AG04449 (cell line): ENCODE measurements at places on chromosomes 2 and 18.
A peak's percentile ranks its signal among the peaks of the same experiment; 100 is the strongest.

- DNase-seq, result no peak
Observed at GRCh38 chr2:1826226-1826905, 82.1 kb upstream of the PXDN start.

- no peak for DNase-seq
Observed at GRCh38 chr2:127079358-127079920, 27.5 kb downstream of the BIN1 start.

GRCh38 chr2:237754182-237754581 lies 44.4 kb upstream of the RBM44 start:
- no peak for DNase-seq

DNA sequence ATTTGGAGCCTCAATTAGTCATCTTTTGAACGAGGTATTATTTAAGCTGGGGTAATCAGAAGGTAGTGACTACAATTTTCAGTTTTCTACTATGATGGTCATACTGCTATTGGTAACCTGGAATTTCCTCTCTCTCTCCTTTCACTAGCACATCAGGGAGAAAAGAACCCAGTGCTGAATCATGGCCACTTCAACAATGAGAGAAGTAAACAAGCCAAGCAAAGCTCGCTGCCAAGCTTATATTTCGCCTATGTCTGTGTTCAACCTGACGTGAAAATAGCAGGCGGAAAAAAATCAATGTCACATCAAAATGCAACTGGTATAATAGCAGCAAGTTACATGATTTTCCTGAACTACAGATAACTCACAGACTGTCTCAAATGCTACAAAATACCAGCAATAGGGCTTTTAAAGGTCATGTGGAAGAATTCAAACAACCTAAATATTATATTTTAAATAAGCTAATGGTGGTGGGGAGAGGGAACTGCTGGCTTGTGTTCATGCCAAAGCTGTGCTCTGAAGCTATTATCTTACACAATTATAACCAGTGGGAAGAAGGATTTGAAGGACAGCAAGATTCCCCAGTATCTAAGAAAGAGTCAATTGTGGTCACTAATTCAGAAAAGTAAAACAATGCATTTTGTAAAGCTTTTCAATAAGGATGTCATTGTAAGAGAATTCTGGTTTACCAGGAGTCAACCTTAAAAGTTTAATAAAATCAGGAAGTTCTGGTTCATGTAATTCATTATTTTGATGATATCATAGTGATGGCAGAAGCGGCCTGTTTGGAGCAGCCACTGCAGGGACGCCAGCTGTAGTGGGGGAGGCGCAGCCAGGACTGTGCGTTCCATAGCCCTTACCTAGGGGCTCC lies 38.0 kb downstream of the RNF152 start:
- no peak for DNase-seq

DNA sequence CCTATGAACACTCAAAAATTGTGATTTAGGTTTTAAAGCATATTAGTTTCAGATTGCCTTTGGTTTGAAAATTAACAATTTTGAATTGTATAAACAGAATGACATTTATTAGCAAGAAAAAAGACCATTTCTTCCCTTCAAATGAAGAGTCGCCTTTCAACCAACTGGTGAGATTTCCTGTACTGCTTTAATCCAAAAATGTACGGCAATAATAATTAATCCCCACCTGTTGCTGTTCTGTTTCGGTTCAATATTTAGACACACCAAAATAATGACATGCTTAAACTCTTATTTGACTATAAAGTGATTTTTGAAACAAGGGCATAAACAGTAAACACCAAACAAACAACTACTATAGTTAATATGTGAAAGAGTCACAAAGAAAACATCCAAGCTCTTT lies 39.6 kb downstream of the CHN1 start:
- no peak for DNase-seq

GRCh38 chr2:182018218-182018617 lies 32.6 kb downstream of the PPP1R1C start:
- DNase-seq, result peak; percentile 23

DNA sequence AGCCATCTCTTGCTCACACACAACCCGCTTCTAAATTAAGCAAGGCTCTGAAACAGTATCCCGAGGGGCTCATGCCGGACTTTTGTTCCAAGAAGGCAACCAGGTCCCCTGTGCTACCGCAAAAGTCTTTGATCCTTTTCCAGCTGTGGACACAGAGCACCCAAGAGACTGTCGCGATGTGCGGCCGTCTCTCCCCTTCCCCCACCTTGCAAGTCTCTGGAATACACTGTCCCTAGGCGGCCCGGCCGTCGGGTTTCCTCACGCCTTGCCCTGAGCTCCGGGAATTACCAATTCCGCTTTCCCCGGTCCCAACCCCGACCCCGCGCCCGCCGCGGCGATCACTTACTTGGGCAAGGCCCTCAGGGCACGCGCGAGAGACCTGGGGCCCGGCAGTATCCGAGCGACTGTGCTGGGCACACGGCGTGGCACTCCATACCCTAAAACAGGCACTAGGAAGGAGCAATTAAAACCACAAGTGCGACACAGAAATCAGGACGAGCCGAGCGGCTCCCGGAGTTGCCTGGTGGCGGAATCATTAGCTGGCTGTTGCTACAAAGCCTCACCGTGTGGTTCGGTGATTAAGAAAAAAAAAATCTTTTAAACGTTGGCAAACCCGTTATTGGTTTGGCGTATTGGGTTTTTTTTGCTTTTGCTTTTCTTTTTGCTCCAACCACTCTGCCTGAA lies 2.2 kb upstream of the DLX1 start:
- DNase-seq, result no peak

DNA sequence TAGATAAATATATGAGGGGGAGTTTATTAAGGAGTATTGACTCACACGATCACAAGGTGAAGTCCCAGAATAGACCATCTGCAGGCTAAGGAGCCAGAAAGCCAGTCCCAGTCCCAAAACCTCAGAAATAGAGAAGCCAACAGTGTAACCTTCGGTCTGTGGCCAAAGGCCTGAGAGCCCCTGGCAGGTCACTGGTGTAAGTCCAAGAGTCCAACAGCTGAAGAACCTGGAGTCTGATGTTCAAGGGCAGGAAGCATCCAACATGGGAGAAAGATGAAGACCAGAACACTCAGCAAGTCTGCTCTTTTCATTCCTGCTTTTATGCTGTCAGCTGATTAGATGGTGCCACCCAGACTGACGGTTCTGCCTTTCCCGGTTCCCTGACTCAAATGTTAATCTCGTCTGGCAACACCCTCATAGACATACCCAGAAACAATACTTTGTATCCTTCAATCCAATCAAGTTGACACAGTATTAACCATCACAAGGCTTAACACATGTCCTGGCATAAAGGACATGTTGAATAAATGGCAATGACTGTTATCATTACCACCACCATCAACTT lies 56.7 kb downstream of the MAPK4 start:
- DNase-seq, result no peak

DNA sequence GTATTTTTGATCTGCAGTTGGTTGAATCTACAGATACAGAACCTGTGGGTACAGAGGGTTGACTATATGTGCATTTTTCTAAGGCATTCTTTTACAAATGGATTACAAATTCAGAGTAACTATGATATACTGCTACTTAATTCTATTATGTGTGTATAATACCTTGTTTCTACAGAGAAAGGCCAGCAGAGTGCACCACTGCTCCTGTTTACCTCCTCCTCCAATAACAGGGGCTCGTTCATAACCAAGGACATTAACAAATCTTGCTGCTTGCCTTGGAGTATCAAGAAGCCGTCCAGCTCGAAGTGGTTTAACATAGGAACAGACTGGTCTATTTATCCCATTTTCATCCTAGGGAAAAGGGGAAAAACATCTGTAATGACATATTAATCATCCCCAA lies 16.4 kb downstream of the CEP76 start:
- no peak for DNase-seq

GRCh38 chr18:10525371-10525691 lies 496 bp upstream of the NAPG start:
- no peak for DNase-seq

GRCh38 chr2:72128843-72129227 lies 18.8 kb downstream of the CYP26B1 start:
- DNase-seq, result no peak

DNA sequence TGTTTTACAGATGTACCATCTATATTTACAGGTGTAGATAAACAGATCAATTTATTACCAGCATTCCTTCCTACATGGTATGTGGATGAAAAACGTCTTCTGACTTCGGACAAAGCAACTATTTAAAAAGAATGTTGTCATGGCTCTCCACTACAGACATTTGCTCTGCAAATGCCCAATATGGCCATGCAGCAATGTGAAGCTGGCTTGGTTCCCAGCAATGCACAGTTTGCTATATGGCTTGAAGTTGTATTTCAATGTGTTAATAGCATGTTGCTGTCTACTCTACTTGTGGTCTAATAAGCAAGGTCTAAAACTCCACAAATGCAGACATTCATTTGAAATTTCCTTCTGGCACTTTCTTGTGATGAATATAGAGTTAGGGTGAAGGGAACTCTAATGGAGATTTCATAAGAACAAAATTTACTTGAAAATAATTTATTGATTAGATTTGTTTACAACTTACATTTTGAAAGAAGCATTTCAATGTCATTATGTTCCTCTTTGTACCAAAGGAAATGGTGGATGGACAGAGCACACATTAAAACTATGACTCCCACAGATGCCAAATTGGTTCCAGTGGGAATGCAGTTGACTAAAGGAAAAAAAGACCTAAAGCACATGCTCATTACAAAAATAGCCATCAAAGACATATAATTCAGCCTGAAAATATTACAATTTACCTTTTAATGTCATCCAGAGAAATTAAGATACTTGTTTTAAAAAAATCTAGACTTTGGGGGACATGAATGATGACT lies 234.0 kb downstream of the DYM start:
- DNase-seq, result no peak

GRCh38 chr2:25419678-25420242 lies 78.0 kb upstream of the DNMT3A start:
- no peak for DNase-seq

- no peak for DNase-seq
Observed at GRCh38 chr2:98503481-98504105, 58.9 kb downstream of the INPP4A start.

- DNase-seq, result no peak
Observed at GRCh38 chr2:188902901-188903491, 71.2 kb upstream of the COL3A1 start.

GRCh38 chr2:205708231-205708631 lies 25.9 kb downstream of the NRP2 start:
- no peak for DNase-seq

DNA sequence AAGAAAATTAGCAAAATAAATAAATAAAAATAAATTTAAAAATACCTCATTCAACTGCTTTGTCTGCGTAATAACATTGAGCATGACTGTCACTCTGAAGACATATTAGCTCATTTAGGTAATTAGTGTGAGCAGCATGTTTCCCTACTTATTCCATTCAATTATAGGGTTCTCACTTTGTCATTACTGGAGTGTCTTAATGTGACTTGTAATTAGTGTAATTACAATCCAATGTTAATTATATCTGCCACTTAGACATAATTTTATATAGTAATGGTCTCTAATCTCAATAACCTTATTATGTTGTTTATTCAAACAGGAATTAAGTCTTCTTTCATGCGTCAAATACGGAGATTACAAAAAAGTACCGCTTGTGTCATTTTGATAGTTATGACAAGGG lies 893.9 kb upstream of the ACVR2A start:
- DNase-seq, result no peak

DNA sequence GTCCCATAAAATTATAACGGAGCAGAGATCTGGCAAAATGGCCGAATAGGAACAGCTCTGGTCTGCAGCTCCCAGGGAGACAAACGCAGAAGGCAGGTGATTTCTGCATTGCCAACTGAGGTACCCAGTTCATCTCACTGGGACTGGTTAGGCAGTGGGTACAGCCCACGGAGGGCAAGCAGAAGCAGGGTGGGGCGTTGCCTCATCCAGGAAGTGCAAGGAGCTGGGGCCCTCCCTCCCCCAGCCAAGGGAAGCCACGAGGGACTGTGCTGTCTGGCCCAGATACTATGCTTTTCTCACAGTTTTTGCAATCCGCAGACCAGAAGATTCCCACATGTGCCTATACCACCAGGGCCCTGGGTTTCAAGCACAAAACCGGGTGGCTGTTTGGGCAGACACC lies 22.8 kb downstream of the ICA1L start:
- no peak for DNase-seq

DNA sequence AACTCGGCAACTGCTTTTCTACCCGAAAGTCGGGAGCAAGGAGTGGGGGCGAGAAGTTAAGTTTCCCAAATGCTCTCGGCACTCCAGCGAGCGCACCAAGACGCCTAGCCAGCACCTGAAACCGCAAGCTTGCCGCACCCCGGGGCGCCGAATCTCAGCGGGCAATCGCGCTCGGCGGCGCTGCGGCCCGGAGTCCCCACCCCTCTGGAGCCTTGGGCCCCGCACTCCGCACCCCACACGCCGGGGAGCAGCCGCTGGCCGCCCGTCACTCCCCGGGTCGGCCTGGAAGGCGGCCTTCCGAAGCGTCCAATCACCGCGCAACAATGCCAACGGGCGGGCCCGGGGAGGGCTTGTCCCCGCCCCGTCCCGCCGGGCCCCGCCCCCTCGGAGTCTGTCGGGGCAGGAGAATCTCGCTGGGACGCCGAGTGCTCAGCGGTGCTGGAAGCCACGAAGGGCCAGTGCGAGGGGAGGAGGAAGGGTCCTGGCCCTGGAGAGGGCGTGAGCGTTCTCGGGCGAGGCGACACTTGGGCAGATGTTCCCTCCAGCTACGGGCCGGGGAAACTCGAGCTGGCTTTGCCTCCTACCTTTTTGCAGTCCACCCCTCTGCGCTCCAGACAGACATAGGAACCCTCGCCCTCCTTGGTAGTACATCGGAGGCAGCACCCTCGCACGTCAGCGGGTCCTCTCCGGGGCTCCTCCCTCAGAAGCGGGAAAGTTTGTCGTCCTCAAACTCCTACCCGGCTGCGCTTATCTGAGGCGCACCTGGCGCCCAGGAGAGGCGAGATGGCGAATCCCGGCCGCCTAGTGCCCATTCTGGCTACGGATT lies 1.1 kb upstream of the ZBTB7C start:
- DNase-seq, result no peak

DNA sequence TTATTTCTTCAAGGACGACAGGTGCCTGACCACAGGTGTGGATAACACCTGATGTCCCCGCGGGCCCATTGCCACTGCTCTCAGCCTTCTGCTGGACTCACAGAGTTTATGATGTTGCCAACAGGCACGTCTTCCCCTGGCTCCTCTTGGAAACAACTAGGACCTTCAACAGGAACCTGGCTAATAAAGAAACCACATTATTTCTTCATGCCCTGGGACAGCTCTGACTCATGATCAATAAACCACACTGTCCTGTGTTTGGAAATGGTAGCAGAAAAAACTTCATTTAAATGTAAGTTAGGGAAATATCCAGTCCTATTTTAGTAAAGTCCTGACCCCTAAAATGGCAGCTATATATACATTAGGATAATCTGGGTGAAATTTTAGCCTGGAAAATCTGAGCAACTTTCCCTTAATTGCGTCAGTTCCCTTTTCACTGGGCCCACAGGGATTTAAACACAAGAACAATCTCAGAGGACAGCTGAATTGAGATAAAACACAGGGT lies 158.9 kb downstream of the VAPA start:
- DNase-seq, result no peak

DNA sequence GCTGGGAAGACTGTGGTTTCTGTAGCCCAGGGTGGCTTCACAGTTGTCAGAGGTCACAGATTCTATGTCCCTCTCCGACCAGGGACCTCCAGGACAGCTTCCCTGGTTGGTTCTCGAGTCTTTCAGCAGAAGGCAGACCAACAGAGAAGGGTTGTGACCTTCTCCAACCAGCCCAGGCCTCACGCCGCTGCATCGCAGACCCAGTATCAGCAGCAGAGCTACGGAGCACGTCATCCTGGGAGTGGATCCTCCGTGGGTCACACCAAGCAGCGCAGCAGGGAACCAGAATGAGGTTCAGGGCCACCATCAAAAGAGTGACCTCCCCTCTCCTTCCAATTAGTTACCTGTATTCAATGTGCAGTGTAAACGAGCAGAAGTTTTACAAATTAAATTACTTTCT lies 49.3 kb downstream of the ST3GAL5 start:
- no peak for DNase-seq
